ENCODE measurements at places on chromosomes 1 and 21.

DNA sequence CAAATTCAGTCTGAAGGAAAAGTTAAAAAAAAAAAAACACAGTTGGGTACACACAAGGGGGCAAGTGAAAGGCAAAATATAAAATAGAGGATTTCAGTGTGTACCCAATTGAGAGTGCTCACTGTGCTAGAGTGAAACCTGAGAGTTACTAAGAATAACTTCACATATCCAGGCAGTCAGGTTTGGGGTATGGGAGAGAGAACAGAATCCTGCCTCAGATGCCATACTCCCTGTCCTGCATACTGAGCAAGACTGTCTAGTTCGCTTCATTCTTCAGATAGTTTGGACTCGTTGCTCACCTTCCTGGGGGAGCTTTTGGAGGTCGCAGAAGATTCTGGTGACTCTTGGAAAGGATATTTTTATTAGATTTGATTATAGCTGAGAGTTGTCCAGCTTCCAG is 20.4 kb downstream of the CEP85 start:
- DNase-seq, result no peak

DNA sequence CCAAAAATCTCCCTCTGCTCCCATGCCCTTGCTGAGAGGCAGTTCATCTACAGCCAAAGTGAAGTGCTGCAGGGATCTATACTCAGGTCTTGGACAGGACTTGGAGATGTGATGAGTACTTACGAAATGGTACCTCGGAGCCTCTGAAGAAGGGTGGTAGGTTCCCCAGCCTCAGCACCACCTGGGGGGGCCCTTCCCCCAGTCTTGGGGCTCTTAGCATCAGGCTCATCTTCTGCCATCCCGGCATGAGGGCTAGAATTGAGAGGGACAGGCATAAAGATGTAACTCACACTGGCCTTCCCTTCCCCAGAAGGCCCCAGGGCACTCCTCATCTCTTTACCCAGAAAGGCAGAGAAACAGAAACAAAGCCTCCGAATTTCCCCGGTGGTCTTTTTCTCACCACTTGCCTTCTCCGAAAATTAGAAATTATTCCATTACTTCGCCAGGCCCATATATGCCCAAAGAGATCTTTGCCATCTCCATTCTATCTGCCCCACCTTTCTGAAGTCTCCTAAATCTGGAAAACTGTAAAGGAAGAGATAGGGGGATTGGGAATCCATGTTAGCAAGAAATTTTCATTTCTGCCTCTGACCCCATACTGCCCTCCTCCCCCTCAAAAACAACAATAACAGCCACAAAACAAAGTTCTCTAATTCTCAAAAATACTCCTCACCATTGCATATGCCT is 827 bp downstream of the RFX5 start:
- DNase-seq, result no peak

GRCh38 chr1:173009597-173009996 is 41.1 kb downstream of the TNFSF18 start:
- DNase-seq, result no peak

- DNase-seq, result no peak
Measured at GRCh38 chr1:244012202-244012601, 38.9 kb upstream of the ZBTB18 start.

DNA sequence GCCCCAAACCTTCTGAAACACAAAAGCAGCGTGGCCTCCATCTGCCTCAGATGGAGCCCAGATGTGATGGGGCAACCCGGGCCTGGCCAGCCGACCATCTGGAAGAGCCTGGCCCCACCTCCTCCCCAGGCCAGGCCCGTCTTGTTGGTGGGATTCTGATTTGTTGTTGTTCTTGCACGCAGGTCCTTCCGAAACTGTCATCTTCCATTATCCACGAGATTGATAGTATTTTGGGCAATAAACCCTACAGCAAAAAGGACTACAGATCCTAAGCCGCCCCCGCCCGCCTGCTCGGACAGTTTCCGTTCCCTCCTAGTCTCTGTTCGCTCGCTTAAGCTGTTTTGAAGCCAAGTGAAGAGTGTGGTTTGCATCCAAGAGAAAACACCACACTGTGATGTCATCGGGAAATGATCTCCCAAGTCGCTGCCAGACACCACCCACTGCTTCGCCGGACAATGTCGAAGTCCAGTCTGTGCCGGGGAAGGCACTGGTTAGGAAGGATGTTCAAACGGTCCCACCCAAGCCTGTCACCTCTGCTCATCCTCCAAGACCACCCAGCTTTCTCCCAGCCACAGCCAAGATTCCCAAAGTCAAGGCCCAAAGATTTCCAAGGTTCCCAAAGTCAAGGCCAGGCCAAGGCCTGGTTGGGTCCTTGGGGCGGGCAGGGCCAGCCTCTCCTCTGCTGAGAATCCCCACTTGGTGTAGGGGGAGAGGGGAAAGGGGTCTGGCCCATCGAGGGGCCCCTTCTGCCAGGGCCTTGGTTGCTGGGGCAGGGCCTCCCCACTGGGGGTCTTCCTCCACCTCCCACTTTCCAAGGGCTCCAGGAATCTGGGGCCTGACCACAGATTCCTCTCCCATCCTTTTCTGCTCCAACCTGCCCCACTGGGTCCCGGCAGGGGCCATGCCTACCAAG is 52.9 kb downstream of the KCNAB2 start:
- no peak for DNase-seq

- no peak for DNase-seq
Measured at GRCh38 chr1:117087686-117088085, 27.6 kb downstream of the TTF2 start.

GRCh38 chr1:245121523-245121922 is 33.3 kb upstream of the KIF26B start:
- DNase-seq, result no peak

GRCh38 chr1:228488818-228489674 is 1.9 kb downstream of the RNF187 start:
- DNase-seq, result no peak

- DNase-seq, result no peak
Measured at GRCh38 chr1:237861944-237862343, 28.8 kb downstream of the ZP4 start.

- peak; percentile 58 for DNase-seq
Measured at GRCh38 chr1:25875154-25875855, at the start of gene PAQR7. Gene PAQR7 (minus strand): TSS chr1:25875708. CDS start chr1:25863839, 11,869 bp downstream.

DNA sequence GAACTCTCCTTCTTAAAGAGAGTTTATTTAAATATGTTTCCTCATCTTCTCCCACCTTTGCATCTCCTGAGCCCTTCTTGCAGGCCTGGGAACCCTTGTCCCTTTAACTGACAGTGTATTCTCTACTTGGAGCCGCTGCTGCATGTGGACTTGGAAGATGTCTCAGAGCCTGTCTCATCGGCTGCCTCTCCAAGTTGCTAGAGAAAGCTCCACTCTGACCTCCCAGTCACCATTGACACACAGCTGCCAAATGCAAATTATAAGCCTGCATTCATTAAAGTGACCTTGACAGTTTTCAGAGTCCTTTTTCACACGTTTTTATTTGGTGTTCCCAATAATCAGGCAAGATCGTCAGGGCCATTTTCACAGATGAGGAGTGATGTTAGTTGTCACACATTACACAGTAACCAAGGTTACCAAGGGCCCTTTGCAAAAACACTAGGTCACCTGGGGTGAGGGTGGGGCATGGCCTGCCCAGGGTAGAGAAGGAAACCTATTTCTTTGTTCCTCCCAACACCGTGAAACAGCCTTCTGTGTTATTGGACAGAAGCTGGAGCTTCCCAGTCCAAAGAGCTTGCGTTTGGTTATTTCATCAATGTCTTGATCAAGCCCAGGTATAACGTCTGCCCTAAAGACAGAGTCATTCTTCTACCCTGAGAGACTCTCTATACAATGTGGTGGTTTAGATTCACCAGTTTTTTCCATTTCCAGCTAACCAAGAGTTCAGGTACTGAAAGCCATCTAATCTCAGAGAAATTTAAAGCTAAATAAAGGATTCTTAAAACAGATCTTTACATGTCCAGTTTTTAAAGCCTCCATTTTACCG is 164.1 kb downstream of the GALNT2 start:
- no peak for DNase-seq

DNA sequence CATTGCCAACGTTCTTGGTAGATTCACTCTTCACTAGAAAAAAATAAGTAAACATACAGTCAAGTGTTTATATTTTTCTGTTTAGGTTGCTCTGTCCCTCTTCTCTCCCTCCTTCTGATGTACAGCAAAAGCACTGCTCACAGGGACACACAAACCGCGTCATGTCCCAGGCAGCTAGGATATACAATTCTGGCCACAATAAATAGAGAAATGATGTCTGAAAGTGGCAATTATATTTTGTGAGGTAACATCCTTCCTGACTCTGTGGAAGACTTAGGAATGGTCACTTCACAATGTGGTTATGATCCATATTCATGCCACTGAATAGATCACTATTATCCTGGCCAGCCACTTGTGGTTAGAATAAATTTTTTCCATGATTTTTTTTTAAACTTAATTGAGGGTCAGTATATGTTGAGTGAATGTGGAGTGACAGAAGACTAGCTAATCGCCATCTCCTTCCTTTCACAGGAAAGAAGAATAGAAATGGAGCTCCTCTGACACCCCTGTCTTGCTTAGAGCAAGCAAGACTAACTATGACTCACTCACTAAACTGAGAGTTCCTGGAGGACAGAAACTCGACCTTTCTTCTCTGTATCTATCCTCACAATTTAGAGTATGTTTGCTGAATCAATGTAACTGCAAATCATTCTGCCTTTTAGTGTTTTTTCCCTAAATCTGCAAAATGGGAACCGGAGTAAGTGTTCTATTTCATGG is 54.0 kb downstream of the ZNHIT6 start:
- DNase-seq, result no peak

GRCh38 chr1:201606096-201606495 is 67.2 kb downstream of the NAV1 start:
- no peak for DNase-seq

DNA sequence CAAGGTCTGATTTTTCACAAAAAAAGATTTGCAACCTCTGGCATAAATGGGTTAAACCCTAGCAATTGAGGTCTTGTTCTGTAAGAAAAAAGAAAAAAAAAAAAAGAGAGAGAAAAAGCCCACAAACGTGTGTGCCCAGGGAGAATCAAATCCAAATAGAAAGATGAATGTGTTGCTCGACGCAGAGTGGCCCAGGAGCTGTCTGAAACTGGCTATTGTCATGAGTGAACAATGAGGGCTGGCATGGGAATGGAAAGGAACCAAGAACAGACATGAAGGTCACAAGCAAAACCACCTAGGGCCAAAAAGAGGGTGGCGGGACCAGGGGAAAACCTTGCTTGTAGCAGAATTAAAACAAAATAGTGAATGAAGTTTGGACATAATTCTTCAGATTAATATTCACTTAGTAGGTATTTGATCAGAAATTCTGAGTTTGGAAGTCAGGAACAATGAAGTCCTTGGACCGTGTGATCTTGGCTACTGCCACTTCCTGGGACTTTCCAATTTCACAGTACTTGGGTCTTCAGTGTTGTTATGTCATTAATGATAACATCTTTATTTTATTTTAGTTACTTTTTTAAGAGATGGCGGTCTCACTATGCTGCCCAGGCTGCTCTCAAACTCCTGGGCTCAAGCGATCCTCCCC is 3.1 kb downstream of the ENO1 start:
- no peak for DNase-seq

DNA sequence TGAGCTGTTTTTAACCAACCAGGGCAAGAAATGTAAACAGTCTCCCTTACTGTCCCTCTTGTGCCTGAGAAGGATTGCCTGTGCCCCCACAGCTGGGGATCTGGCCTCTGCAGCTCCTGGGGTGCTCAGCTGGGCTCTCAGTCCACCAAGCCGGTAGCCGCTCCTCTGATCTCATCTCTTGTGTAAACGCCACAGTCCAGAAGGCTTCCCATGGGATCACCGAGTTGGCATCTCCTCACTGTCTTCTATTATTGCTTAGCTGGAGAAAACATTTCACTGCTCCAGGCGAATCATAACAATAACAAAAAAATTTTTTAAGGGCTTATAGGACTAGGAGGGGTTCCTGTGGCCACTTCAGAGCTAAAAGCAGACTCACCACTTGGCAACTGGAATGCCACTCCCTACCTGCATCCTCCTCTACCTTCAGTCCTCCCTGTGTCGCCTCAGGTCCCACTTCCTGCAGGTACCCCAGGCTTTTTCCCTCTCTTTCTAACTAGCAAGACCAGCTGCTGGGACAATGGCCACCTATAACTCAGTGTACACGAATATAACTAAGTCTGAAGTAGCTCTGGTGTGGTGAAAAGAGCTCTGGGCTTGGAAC is 75.8 kb downstream of the ATP1A1 start:
- DNase-seq, result no peak

- DNase-seq, result no peak
Measured at GRCh38 chr1:165954940-165955339, 127.5 kb downstream of the UCK2 start.

GRCh38 chr1:39450956-39451606 is 40.4 kb upstream of the BMP8A start:
- no peak for DNase-seq

- no peak for DNase-seq
Measured at GRCh38 chr1:3066826-3067225, 2.2 kb upstream of the PRDM16 start.

GRCh38 chr1:76038287-76039004 is 36.1 kb upstream of the ST6GALNAC3 start:
- DNase-seq, result no peak

- no peak for DNase-seq
Measured at GRCh38 chr1:237737448-237737847, 153.3 kb downstream of the ZP4 start.

DNA sequence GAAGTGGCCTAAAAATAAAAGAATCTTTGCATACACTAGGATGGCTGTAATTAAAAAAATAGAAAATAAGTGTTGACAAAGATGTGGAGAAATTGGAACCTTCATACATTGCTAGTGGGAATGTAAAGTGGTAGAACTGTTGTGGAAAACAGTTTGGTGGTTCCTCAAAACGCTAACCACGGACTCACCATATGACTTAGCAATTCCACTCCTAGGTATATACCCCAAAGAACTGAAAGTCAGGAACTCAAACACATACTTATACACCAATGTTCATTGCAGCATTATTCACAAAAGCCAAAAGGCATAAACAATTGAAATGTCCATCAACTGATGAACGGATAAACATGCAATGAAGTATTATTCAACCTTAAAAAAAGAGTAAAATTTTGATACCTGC is 10.8 kb upstream of the HMGCL start:
- DNase-seq, result no peak

GRCh38 chr1:232393444-232394146 is 236.3 kb downstream of the SIPA1L2 start:
- DNase-seq, result no peak

- DNase-seq, result peak; percentile 58
Measured at GRCh38 chr1:28915031-28915895, 894 bp downstream of the EPB41 start.

DNA sequence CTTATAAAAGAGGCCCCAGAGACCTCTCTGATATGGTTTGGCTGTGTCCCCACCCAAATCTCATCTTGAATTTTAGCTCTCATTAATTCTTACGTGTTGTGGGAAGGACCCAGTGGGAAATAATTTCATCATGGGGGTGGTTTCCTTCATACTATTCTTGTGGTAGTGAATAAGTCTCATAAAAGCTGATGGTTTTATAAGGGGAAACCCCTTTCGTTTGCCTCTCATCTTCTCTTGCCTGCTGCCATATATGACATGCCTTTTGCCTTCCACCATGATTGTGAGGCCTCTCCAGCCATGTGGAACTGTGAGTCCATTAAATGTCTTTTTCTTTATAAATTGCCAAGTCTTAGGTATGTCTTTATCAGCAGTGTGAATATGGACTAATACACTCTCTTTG is 22.5 kb upstream of the NEK7 start:
- DNase-seq, result no peak

All from stimulated activated CD4-positive, alpha-beta T cell treated with anti-CD3 and anti-CD28 coated beads, Interleukin-4, amount 100 ng/mL, for 24 hours (primary cell).